ENCODE measurements at places on chromosomes 2 and 18. TPM values are rescaled to one million over a fixed set of nuclear protein-coding genes. Genes with fewer than 3 reads are reported as not detected.

TEX44 gene
- total RNA-seq: not detected

CDH20 gene
- total RNA-seq: not detected

DSC2 gene
- total RNA-seq: not detected

CD8B gene
- total RNA-seq: 396 TPM

UGT1A10 gene
- not detected for total RNA-seq

All from activated CD8-positive, alpha-beta memory T cell treated with anti-CD3 and anti-CD28 coated beads, Interleukin-2, amount 10 ng/mL, durations not matched to agents 7 days and 5 days (primary cell).